ENCODE measurements at places on chromosomes 12 and 14. TPM values are rescaled to one million over a fixed set of nuclear protein-coding genes. Genes with fewer than 3 reads are reported as not detected.
A peak's percentile ranks its signal among the peaks of the same experiment; 100 is the strongest.

- H3K27ac ChIP-seq, result no peak overlapping the region
- no peak for DNase-seq
- peaks cover 57% of the 10 kb centered on the region for H3K36me3 ChIP-seq
- H3K27me3 ChIP-seq, result no peaks in the 10 kb centered on the region
- no peak overlapping the region for H3K4me3 ChIP-seq
These were observed 2.8 kb downstream of the PCBP2 start for GRCh38 chr12:53454707-53455106.

DNA sequence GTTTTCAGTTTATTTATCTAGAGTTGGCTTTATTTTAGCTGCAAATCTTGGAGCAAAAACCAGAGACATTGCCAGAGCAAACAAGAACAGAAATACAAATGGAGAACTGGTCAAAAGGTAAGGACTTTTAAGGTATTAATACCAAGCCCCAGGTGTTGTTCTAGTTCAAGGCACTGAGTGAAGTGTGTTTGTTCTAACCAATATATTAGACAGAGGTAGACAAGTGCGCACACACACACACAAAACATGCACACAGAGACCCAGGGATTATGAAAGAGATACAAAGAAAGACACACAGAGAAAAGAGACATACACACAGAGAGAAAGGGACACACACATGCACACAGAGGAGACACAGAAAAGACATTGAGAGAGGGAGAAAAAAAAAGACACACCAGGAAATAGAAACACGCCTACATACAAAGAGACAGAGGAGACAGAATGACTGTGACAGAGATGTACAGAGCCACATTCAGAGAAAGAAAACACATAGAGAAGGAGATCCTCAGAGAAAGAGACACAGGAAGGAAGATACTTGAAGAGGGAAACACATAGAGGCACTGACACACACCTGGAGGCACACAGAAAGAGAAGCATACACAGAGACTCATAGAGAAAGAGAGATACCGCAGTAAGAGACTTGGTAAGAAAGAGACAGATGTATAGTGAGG is 50.2 kb downstream of the MIPOL1 start:
- H3K36me3 ChIP-seq, result no peaks in the 10 kb centered on the region
- H3K27ac ChIP-seq, result no peak overlapping the region
- H3K4me1 ChIP-seq, result no peaks in the 10 kb centered on the region
- no peak for DNase-seq

- H3K27ac ChIP-seq, result peak overlapping the region; percentile 76
- H3K36me3 ChIP-seq, result no peaks in the 10 kb centered on the region
- peaks cover 14% of the 10 kb centered on the region for H3K4me1 ChIP-seq
These were observed 32.0 kb downstream of the TC2N start for GRCh38 chr14:91835197-91835919.

DNA sequence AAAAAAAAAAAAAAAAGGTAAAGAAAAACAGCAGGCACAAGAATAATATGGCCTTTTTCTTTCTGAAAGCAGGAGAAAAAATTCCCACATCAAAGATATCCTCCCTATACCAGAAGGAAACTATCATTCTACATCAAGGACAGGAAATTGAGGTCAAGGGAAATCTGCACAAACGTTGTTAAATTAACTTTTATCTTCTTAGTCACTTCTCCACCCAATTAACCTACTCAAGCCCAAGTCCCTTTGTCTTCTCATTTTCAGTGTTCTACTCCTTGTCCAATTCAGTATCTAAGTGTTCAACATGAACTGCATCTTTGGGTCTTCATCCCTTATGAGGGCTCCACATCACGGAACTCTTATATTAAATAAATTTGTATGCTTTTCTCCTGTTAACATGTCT is 15.7 kb downstream of the NDUFA12 start:
- H3K4me1 ChIP-seq, result peaks cover 7% of the 10 kb centered on the region
- no peak overlapping the region for H3K4me3 ChIP-seq
- DNase-seq, result no peak
- no peaks in the 10 kb centered on the region for H3K27me3 ChIP-seq
- H3K36me3 ChIP-seq, result peaks cover 22% of the 10 kb centered on the region

DNA sequence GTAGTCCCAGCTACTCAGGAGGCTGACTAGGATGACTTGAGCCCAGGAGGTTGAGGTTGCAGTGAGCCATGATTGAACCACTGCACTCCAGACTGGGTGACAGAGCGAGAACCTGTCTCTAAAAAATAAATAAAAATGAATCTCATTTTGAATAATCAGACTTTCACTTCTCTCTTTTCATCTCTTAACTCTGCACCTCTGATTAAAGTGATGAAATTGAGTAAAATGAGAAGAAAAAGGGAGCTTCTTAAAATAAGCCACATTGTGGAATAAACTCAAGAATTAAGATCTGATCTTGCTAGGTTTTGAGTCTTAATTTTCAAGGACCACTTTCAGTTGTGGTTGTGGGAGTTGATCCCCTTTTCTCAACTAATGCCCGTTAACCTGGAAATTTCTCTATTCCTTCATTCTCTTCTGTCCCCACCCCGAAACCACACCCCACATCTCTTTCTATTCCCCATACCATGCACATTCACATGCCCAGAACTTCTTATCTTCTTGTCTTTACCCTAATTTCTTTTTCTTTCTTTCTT is 70.9 kb upstream of the ETV6 start:
- H3K27ac ChIP-seq, result no peak overlapping the region
- no peaks in the 10 kb centered on the region for H3K36me3 ChIP-seq
- no peak for DNase-seq

Gene HOXC12
- not detected for total RNA-seq

Gene CPSF2
- 24.4 TPM for total RNA-seq

Gene AP1G2
- 18.8 TPM for total RNA-seq

Gene DPY19L2
- 19.1 TPM for total RNA-seq

Gene ZNF268
- 6.5 TPM for total RNA-seq

Measured in right atrium auricular region (tissue), 2 donors.